ENCODE measurements at places on chromosomes 1 and 21.

- DNase-seq: no peak
Measured at GRCh38 chr1:8465692-8466091, 147.8 kb downstream of the SLC45A1 start.

DNA sequence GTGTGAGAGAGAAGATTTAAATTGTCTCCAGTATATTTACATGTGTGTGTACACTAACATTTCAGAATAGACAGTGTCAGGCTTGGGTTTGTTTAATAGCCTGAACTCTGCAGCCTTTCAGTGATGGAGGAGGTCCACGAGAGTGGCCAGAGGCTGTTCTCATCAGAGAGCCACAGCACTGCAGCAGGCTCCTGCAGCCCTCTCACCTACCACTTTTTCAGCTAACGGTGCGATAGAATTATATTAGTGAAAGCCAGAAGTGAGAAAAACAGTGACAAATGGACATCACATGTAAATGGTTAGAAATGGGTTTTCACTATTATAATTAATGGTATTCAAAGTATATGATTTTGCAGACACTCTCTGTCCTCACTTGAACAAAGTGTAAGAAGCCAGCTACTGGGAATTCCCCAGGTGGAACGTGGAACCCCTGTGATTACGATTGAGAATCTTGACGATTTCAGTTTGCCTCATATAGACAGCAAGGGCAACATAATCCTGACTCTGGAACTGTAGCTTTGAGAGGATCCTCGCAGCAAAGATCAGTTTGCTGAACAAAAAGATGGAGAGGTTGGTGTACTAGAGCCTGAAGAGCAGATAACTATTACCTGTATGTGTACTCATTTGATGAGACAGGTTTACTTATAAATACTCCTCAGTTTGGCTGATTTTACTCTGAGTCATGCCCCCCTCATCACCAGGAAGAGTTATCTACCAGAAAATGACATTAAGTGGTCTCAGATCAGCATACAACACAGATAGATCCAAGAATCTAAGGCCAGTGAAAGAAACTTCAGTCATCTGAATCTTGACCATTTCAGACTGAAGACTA, 31.4 kb downstream of the IFI16 start:
- no peak for DNase-seq

GRCh38 chr21:28256837-28257236, 735.8 kb downstream of the LTN1 start:
- DNase-seq: no peak

- DNase-seq: no peak
Measured at GRCh38 chr1:96309783-96310182, 411.8 kb upstream of the PTBP2 start.

GRCh38 chr1:10865518-10866320, 69.3 kb upstream of the CASZ1 start:
- DNase-seq: no peak

All from NCI-H748 treated with DMSO at 0.1 percent for 48 hours (cell line).